ENCODE measurements at places on chromosomes 2 and 18.

DNA sequence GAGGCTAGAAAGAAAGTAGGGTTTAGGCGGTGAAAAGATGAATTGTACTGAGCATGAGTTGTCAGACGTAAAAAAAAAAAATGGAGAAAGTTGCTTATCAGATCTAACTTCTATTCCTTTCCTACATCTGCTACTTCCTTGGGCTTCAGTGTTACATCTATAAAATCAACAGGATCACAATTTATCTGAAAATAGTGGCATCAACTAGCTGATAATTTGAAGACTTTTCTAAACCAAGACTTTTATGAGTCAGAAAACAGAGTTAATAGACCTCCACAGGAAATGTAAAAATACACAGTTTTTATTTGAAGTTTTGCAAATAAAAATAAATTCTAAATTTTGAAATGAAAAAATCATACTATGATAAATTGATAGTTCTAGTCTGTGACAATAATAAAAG lies 399.8 kb downstream of the GRB14 start:
- DNase-seq: no peak
- no peak overlapping the region for H3K27ac ChIP-seq
- H3K4me1 ChIP-seq: no peaks in the 10 kb centered on the region
- H3K36me3 ChIP-seq: no peaks in the 10 kb centered on the region
- H3K27me3 ChIP-seq: no peaks in the 10 kb centered on the region

- no peaks in the 10 kb centered on the region for H3K36me3 ChIP-seq
- no peaks in the 10 kb centered on the region for H3K27me3 ChIP-seq
- no peaks in the 10 kb centered on the region for H3K4me1 ChIP-seq
Measured at GRCh38 chr2:206859330-206859739, 80.0 kb upstream of the CPO start.

DNA sequence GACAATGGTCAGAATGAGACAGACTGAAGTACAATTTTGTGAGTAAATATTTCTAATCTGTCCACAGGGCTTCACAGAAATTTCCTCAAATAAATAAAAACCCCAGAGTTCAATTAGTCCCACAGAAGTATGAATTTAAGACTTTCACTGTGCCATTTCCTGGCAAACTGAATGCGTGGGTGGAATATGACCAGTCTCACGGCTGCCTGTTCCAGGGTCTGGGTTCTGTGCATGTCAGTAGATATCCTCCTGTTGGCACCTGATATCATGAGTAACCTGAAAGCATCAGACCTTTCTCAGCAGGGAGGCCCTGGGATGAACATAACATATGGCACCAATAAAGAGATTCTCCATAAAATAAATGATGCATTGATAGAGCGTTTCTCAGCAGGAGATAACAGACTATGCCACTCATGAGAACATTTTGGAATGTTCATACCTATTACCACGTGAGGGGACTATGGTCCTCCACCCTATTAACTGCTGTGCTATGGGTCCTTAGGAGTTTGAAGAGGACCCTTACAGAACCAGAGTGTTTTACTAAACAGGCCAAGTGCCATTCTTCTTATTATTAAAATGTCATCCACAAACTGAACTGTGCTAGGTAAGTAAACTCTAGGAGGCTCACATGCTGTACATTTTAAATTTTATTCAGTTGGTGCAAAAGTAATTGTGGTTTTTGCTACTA lies 10.6 kb upstream of the MALL start:
- H3K4me1 ChIP-seq: no peaks in the 10 kb centered on the region
- H3K27me3 ChIP-seq: no peaks in the 10 kb centered on the region
- no peak for DNase-seq
- H3K27ac ChIP-seq: no peak overlapping the region
- H3K4me3 ChIP-seq: no peak overlapping the region

DNA sequence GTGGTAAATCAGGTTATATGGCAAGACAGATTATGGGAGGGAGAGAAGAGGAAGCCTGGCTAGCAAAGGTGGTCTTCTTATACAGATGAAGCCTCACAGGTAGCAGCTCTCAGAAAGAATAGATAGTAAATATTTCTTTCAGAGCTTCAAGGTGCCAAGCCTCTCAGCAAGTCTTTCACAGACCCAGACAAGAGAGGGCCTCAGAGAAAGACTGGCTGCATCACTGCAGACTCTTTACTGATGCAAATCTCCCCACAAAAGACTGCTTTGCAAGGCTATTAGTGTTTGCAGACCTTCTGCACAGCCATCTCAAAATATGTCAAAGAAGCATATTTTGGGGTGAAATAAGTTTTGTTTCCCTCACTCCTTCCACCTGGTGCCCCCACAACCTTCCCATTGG lies 372.4 kb upstream of the RND3 start:
- H3K4me1 ChIP-seq: no peaks in the 10 kb centered on the region
- no peaks in the 10 kb centered on the region for H3K27me3 ChIP-seq
- DNase-seq: no peak
- no peak overlapping the region for H3K27ac ChIP-seq

DNA sequence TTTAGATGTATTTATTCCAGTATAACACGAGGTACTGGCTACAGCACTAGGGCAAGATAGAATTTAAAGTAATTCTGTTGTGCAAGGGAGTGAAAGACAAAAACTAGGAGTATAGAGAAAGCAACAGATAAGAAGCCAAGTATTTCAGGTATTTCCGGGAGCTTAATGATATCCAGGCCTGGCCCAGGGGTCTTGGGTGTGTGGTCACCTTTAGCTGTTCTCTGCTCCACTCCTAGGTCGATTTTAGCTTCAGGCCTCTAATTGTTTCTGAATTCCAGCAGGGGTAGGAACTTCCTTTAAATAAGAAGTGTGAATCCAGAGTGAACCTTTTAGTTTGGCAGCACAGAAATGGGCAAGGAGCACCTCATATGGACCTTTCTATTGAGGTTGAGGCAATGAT lies 342.3 kb upstream of the MYT1L start:
- H3K4me3 ChIP-seq: no peak overlapping the region
- no peaks in the 10 kb centered on the region for H3K36me3 ChIP-seq
- H3K27ac ChIP-seq: no peak overlapping the region
- no peak for DNase-seq
- no peaks in the 10 kb centered on the region for H3K27me3 ChIP-seq

DNA sequence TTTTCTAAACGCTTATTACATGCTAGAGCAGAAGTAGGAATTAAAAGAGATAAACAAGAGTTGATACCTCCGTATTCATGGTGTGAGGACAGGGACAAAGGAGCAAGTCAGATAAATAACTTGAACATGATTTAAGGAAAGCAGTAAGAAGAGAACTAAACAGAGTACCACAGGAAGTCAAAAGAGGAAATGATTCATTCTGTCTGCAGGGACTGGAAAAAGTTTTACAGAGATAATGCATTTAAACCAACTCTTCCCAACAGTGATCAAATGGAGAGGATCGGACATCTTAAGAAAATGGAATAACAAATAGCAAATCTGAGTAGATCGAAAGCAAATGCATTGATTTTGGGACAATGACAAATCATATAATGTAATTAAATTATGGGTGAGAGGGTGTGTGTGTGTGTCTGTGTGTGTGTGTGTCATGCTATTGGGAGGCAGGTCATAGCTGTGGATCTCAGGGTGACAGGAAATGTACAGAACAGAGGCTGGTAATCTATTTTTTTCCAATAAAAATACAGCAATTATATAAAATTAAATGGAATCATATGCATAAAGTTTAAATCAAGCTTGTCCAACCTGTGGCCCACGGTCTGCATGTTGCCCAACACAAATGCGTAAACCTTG lies 113.4 kb downstream of the MC4R start:
- H3K4me1 ChIP-seq: no peaks in the 10 kb centered on the region
- no peaks in the 10 kb centered on the region for H3K27me3 ChIP-seq
- H3K27ac ChIP-seq: no peak overlapping the region
- H3K36me3 ChIP-seq: no peaks in the 10 kb centered on the region
- H3K4me3 ChIP-seq: no peak overlapping the region

GRCh38 chr18:13438507-13439056 lies 220.0 kb downstream of the LDLRAD4 start:
- no peaks in the 10 kb centered on the region for H3K4me1 ChIP-seq
- no peak overlapping the region for H3K4me3 ChIP-seq
- no peak overlapping the region for H3K27ac ChIP-seq
- H3K36me3 ChIP-seq: no peaks in the 10 kb centered on the region

DNA sequence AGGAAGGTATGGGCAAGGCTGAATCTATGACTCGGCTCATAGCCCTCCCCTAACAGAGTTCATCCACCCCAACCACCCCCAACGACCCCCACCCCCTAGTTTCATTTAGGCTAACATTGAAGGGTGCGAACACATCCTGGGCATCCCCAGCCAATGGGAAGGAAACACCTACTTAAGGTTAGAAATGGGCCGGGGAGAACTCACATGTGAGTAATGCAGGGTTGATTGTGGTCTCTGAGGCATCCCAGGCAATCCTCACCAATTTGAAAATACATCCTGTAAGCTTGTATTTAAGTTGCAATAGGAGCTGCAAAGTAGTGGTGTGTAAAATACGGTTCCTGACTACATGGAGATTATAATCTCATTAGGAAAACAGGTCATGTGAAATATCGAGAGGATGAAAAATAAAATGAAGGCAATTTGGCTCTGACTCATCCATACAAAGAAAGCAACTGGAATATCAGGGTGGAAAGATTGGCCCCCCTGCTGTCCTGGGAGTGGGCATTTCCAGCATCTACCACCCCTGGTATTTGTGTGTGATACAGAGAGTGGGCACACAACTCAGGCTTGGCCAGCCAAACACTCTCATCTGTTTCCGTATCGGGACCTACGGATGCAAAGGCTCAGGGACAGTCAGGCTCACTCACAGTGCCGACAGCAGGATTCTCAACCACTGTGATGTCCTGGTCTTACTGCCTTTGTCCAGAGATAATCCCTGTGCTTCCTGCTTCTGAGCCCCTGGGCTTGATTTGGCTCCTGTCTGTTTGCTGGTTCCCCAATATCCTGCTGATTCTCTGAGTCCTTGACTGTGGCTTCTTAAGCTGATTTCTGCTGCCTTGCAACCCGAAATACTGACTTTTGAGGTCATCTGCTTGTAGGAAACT lies 90.0 kb upstream of the NCKAP5 start:
- H3K4me3 ChIP-seq: no peak overlapping the region
- H3K36me3 ChIP-seq: no peaks in the 10 kb centered on the region
- no peaks in the 10 kb centered on the region for H3K27me3 ChIP-seq
- H3K27ac ChIP-seq: no peak overlapping the region
- no peaks in the 10 kb centered on the region for H3K4me1 ChIP-seq

DNA sequence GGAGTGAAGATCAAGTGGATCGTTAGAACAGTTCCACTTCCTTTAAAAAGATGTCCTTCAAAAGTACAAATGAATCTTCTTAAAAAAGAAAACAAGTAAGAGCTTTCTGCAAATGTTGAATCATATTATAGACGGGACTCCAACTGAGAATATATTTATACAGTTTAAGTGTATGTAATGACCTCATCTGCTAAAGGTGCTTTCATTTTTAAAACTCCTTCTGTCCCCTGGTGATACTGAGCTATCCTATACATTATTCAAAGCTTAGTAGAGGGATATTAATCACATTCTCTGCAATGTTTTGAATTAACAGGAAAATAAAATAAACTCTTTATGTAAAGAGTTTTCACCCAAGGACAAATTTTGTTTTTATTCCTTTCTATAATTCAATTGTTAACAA lies 420.7 kb upstream of the SLC8A1 start:
- no peaks in the 10 kb centered on the region for H3K4me1 ChIP-seq
- H3K27me3 ChIP-seq: no peaks in the 10 kb centered on the region
- H3K27ac ChIP-seq: no peak overlapping the region
- no peak overlapping the region for H3K4me3 ChIP-seq
- no peak for DNase-seq

DNA sequence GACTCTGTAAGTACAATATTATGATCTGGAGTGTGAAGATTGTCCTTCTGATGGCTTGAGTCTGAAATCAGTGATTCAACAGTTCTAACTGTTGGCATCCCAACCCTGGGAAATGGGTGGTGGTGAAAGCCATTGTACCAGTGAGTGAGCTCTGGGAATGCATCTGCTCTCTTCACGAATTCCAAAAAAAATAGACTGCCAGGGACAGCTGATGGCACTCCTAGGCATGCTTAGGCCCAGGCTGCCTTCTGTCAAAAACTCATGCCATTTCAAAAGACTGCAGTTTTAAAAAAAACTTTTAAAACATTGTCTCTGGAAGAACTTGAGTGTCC lies 20.3 kb downstream of the OXER1 start:
- H3K4me1 ChIP-seq: no peaks in the 10 kb centered on the region
- no peak for DNase-seq
- H3K27me3 ChIP-seq: no peaks in the 10 kb centered on the region
- H3K36me3 ChIP-seq: no peaks in the 10 kb centered on the region
- no peak overlapping the region for H3K27ac ChIP-seq

DNA sequence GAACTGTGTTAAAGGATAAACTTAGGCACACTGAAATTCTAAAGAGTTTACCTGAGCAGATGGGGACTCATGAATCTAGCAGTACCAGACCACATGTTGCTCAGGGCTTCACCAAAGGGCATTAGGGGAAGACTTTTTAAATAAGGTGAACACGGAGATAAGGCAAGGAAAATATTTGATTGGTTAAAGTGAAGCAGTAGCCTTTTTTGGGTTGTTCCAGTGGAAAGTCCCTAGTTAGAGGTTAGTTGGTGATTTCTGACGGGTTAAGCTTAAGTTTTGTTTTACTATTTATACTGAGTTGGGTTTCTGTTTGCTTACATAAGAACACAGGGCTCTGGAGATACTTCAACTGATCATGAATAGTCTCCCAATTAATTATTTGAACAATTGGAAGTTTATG lies 722.5 kb downstream of the SOCS6 start:
- H3K4me1 ChIP-seq: no peaks in the 10 kb centered on the region
- H3K27me3 ChIP-seq: no peaks in the 10 kb centered on the region
- H3K27ac ChIP-seq: no peak overlapping the region

DNA sequence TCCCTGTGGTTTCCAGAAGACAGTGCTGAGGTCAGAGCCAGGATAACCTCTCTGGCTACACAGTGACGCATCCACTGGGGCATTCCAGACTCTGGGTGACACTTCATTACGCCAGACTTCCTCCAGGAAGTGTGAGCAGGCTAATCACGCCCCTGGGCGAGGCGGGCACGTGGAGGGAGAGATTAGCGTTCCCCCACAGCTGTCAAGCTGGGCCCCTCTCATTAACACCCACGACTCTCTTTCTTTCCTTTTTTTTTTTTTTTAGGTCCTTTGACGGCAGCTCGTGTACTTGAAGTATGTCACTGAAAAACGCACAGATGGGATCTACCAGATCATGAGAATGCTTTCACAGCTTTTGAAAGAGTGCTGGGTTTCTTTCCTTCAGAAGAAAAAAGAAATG lies 274.6 kb downstream of the AFF3 start:
- H3K36me3 ChIP-seq: no peaks in the 10 kb centered on the region
- H3K27ac ChIP-seq: no peak overlapping the region
- H3K4me3 ChIP-seq: no peak overlapping the region
- DNase-seq: no peak

Data from colonic mucosa (tissue), 4 donors.